Jurkat, Clone E6-1 (cell line): ENCODE measurements at places on chromosomes 7 and 10.

DNA sequence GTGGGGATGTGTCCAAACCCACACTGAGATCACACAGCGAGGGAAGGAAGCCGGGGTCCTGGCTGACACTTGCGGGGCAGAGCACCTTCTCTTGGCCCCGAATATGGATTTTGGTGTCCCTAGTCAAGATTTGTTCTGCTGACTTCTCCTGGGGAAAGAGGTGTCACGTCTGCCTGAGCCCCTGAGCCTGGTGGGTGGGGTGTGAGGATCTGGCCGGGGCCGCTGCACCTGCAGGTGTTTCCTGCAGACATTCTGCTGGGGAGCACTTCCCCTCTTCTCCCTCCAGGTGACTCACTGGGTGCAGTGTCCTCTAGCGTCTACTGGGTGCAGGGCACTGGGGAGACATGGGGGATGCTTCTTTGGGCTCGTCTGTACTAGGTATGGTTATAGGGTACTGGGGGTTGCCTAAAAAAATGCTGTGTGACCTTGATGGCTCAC, 99.2 kb downstream of the GRK5 start:
- peak; percentile 87 for DNase-seq

DNA sequence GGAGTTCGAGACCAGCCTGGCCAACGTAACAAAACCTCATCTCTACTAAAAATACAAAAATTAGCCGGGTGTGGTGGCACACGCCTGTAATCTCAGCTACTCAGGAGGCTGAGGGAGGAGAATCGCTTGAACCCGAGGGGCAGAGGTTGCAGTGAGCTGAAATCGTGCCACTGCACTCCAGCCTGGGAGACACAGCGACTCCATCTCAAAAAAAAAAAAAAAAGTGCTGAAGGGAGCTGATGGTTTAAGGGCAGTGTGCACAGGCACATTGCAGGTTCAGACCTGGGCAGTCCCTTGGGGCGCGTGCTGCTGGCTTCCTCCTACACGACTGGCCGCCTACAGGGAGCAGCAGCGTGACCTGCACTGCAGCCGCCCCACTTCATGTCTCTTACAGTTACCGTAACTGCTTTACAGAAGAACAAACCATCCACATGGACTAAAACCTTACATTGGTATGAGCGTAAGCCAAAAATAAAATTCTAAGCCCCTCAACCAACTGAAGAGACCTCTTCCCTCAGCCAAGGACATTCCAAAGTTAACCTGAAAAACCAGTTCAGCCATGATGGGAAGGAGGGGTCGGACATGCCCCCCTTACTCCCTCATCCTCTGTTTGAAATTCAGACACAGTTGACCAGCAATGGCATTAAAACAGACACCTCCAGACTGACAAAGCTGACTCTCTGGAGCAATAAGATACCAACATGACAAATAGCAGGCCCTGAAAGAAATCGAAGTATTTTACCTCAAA, 262.2 kb downstream of the ZMYND11 start:
- DNase-seq = no peak

- no peak for DNase-seq
Observed at GRCh38 chr10:44864051-44864450, 47.1 kb upstream of the TMEM72 start.

GRCh38 chr10:36504758-36505157, 620.6 kb upstream of the ANKRD30A start:
- DNase-seq = no peak

DNA sequence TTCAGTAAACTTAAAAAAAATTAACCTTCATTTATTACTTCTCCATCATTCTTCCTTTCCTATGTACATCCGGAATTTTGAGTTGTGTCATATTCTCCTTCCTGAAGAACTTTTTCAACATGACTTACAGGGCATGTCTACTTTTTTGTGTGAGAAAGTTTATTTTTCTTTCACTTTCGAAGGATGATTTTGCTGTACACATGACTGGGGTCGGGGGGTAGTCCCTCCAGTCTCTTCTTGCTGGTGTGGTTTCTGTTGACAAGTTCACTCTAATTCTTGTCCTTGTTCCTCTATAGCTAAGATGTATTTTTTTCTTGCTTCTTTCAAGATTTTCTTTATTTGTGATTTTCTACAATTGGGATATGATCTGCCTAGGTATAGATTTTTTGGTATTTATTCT, 55.8 kb downstream of the INPP5A start:
- DNase-seq = no peak

GRCh38 chr10:70571236-70571635, 31.3 kb downstream of the PRF1 start:
- no peak for DNase-seq

DNA sequence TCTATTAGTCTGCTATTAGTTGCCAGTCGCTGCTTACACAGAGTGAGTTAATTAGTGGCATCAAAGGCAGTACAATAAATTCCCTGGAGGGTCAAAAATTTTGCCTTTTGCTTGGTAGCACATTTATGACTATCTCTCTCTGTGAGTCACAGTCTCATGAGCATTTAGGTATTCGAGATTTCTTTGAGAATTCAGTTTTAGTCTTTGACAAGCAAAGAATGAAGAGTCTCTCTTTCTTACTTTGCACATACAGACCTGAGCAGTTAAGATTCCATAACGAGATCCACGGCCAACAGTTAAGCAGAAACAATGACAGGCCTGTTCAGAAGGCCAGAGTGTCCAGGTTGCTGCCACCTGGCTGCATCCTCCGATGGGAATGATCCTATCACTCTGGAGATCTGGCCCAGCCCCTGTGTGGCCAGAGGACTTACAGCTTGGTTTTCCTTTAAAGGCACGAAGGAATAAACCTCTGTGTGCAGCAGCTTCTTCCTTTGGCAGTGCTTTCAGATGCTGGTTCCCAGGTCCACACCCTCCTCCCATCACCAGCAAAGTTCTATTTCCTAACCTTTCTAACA, 80.6 kb downstream of the GLI3 start:
- DNase-seq = no peak

GRCh38 chr7:122416336-122416735, 111.8 kb upstream of the FEZF1 start:
- DNase-seq = no peak

DNA sequence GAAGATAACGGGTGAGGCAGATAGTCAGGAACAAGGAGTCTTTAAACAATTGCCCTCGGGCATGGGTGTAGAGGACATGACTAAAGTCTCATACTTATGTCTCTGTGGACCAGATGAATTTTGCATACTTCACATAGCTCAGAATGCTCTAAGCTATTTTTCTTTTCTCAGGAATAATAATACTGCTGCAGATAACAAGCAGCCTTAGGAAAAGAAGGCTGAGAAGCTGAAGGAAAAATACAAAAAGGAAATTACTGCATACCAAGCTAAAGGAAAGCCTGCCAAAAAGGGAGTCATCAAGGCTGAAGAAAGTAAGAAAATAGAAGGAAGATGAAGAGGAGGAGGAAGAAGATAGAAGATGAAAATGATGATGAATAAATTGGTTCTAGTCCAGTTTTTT, 13.4 kb upstream of the ERCC6 start:
- DNase-seq = no peak

DNA sequence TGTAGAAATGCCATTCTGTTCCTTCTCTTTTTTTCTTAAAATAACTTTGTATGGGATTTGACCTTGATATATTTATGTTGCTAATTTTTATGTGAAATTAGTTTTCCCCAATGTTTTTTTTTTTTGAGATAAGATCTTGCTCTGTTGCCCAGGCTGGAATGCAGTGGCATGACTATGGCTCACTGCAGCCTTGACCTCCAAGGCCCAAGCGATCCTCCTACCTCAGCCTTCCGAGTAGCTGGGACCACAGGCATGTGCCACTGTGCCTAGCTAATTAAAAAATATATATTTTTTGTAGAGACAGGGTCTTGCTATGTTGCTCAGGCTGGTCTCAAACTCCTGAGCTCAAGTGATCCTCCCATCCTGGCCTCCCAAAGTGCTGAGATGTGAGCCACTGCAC, 16.0 kb downstream of the VPS26A start:
- no peak for DNase-seq

- DNase-seq = no peak
Observed at GRCh38 chr7:41037691-41038090, 665.2 kb downstream of the INHBA start.

- DNase-seq = no peak
Observed at GRCh38 chr10:80457554-80458262, 3.6 kb downstream of the TSPAN14 start.

DNA sequence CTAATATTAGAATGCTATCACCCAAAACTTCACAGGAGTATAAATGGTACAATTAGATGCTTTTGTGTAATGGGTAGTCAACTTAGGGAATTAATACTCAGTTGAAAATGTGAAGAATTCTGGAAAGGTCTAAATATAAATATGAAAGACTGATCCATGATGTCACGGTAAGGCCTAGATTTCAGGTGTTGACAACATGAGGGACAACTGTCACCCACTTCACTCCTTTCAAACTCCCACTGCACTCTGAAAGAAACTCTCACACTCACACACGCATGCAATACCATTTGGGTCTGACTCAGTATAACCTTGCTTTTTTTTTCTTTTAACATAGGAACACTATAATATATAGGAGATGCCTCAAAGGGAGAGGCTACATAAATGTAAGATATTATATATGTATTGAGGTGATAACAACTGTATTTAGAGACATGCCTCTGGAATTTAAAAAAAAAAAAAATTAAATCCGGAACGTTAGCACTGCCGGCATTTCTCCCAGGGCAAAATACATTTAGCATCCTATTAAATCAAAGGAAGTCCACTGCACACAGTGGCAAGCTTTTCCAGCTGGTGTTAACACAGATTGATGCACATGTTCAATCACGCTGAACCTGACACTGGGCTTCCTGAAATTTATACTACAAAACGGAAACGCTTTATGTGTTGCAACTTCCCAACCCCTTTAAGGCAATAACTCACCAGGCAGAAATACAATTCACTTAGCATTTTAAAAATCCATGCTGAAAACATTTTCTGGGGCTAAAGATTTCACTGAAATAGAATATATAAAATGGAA, 74.9 kb downstream of the RSU1 start:
- DNase-seq = no peak

- DNase-seq = no peak
Observed at GRCh38 chr10:546971-547590, 142.4 kb downstream of the DIP2C start.

DNA sequence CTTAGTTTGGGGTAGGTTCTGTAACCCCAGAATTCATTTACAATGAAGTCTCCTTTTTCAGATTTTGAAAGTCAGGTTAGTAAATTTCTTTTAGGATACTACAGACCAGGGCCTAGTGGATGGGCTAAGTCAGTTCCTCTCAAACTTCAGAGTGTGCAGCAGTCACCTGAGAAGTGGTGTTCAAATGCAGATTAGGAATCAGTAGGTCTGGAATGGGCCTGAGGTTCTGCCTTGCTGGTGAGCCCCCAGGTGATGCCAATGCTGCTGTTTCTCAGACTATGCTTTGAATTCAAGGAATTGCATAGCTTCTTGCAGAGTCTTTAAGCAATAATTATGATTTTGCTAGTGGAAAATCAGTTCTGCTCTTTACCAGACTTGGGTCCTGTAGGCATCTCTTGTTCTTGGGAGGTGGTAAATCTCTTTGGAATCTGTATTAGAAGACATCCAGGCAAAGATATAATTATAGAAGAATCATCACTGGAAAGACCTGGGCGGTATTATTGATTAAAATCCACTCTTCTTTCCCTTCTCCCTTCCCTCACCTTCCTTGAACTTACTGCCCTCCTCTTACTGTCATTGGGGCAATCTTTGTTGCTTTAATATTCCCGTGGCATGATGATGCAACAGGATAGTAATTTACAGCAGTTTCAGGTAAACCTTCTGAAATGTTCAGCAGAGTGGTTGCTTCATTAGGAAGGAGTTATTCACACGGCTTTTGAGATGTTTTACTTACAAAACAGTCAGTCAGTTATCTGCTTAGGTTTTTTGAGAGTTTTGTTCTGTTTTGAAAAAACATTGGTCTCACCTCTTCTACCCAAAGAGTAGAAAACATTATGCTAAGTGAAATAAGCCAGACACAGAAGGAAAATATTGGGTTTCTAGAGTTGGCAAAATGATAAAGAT, 87.2 kb downstream of the NRF1 start:
- DNase-seq = no peak

- DNase-seq = no peak
Observed at GRCh38 chr10:80283119-80283518, 6.3 kb downstream of the MAT1A start.

GRCh38 chr10:112360308-112361270, 13.3 kb upstream of the ACSL5 start:
- DNase-seq = no peak

DNA sequence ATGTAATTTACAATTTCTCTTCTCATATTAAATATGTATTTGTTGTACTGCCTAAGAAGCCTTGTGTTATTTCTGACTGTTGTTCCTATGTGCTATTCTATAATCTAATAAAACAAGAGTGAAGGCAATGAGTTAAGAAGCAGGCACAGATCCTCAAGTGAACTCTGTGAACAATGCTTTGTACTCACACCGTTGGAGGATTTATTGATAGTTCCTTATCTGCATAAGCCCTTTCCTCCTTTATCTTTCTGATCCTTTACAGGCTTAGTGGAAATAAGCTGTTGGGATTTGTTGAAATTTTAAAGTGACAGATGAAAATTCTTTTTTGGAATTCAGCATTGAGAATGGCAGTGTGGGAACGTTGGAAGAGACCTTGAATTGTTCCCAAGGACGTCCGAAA, 329.6 kb upstream of the NPVF start:
- DNase-seq = no peak

DNA sequence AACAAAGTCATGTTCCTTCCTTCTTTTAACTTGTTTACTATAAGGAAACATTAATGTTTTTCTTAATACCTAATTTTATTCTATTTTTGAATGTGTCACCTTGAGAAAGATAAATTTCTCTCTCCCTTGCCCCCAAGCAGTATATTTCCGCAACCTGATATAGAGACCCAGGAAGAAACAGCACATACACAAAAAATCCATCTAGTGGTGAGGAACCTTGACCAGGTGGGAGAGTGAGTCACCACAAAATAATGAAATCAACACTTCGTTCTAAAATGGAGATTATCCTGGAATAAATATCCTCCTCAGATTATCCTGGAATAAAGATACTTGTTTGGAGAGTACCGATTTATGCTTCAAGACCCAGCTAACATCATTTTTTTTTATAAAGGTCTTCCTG, 232.9 kb upstream of the PTN start:
- no peak for DNase-seq

DNA sequence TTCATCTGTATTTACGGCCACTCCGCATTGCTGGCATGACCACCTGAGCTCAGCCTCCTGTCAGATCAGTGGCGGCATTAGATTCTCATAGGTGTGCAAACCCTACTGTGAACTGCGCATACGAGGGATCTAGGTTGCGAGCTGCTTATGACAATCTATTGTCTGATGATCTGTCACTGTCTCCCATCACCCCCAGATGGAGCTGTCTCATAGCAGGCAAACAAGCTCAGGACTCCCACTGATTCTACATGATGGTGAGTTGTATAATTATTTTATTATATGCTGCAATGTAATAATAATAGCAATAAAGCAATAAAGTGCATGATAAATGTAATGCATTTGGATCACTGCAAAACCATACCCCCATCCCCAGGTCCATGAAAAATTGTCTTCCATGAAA, 1172.9 kb upstream of the AUTS2 start:
- DNase-seq = no peak

DNA sequence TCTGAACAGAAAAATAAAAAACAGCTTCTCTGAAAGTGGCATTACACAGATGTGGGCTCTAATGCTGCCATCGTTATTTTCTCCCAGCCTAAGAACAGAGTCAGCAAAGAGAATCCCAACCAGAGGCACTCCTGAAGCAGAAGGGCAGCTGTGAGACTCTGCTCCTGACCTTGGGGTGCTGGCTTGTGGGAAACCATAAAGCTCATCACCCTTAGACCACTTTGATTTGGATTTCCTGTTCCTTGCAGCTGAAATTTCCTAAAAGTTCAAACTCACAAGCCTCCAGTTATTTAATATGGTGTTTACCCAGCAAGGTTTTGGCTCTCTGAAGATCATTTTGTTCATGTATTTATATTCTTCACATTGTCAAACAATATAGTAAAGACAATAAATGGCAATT, 814.8 kb downstream of the TNS3 start:
- no peak for DNase-seq
